ENCODE measurements at places on chromosomes 6 and 20.

DNA sequence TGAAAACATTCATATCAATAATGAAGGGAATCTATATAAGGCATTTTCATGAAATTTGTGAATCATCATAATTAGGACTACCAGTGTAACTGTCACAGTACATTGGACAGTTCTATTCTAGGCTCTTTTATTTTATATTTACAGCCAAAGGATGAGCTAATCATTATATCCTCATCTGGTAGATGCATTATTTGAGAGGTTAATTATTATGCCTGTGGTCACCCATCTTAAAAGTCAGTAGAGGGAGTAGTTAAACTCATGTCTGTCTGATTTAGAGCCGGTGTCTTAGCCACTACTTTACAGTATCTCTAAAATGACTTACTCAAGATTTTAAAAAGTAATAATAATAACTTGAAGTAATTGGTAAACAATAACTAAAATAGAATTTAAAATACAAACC is 899.3 kb upstream of the MAP3K7 start:
- DNase-seq, result no peak

GRCh38 chr6:39441986-39442385 is 119.5 kb upstream of the KCNK16 start:
- DNase-seq, result no peak

GRCh38 chr6:3664625-3665041 is 86.9 kb downstream of the PXDC1 start:
- DNase-seq, result no peak

DNA sequence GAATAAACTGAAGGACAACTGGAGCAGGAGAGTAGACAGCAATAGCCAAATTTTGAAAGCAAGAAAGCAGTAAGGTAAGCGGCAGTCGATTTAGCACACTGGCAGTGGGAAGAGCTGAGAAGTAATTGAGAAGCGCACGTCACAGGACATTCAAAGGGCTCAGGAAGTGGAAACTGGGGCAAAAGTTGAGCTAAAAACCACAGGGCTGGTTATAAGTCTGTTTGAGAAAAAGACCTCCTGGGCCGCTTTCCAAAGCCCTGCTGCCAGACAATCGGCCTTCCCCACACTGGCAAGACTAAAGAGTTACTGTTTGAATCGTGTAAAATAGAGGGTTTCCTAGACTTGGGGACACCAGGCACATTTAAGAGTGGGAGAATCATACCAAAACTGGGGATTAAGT is 161.4 kb downstream of the DNAH8 start:
- no peak for DNase-seq

- peak; percentile 15 for DNase-seq
These were observed 72.0 kb downstream of the DST start for GRCh38 chr6:56570413-56571359.

DNA sequence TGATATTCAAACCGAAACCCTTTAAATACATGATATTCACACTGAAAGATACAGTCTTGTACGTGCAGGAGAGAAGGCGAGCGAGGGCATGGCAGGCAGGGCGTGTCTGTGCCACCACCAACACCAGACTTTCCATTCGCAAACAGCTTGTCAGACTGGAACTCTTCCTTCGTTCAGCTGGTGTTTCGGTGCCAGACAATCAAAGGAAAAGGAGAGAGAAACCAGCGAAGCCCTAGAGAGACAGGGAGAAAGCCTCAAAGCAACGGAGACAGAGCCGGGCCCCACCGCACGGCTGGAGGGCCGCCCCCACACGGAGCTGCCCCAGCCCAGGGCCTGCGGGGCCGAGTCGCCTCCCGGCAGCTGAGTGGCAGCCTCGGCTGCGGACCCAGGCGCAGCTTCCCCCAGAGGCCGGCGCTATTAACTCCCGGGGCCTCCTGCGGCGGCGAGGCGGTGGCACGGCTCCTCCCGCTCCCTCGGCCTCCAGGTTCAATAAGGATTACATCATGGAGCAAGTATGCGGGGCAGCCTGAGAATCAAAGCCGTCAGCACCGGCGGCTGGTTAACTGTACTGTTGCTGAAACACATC is 32.1 kb upstream of the NR2E1 start:
- DNase-seq, result peak; percentile 73

DNA sequence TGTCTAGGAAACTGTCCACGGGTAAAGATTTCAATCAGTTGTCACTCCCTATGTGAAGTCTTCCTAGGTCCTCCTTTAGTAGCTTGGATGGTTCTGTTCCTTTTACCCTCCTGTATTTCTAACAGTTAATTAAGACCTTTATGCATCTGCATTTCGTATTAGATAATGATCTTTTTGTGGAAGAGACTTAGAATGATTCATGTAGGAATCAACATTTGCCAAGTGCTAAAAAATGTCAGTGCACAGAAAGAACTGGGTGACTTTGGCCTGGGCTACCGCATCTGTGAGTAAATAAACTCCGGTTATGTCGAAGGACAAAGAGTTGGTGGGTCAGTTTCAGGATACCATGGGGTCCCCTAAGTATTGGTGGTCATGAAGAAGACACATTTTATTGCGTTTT is 918.0 kb downstream of the TFAP2A start:
- no peak for DNase-seq

DNA sequence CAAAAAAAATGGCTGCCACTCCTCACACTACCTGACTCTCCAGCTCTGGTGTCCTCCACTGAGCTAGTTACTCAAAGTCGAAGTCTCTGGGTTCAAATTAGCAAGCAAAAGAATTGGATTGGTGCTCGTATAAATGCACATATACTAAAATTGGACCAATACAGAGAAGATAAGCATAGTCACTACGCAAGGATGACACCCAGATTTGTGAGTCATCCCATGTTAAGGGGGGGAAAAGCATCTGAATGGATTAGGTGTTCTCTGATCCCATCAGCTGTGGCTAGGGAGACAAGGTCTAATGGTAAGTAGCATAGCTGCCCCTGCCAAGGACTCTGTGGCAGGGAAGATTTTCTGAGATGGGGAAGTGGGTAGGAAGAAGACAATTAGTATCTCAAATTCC is 18.3 kb upstream of the AMD1 start:
- no peak for DNase-seq

- DNase-seq, result no peak
These were observed 85.4 kb downstream of the CHMP4B start for GRCh38 chr20:33896509-33896908.

- DNase-seq, result no peak
These were observed 78.3 kb upstream of the FYN start for GRCh38 chr6:111951497-111952085.

GRCh38 chr6:163522033-163522432 is 107.5 kb downstream of the QKI start:
- DNase-seq, result no peak

- no peak for DNase-seq
These were observed 313.2 kb upstream of the RNF24 start for GRCh38 chr20:4328541-4328940.

- no peak for DNase-seq
These were observed 40.2 kb downstream of the INSM1 start for GRCh38 chr20:20407891-20408805.

DNA sequence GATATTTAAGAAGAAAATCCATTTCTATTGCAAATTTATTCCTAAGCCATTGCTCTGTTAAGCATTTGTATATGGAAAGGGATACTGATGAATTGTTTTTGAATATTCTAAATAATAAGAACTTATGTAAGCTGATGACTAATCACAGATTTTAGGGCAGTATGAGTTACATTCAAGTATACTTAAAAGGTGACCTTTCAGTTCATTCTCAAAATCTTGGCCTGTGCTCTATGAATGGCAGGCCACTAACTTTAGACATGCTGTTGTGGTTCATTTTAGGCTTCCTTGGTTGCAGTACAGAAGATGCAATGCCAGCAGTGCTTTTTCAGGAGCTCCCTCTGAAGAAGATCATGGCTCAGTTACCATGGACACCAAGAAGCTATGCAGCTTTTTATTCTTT is 380.4 kb downstream of the CENPW start:
- DNase-seq, result no peak

DNA sequence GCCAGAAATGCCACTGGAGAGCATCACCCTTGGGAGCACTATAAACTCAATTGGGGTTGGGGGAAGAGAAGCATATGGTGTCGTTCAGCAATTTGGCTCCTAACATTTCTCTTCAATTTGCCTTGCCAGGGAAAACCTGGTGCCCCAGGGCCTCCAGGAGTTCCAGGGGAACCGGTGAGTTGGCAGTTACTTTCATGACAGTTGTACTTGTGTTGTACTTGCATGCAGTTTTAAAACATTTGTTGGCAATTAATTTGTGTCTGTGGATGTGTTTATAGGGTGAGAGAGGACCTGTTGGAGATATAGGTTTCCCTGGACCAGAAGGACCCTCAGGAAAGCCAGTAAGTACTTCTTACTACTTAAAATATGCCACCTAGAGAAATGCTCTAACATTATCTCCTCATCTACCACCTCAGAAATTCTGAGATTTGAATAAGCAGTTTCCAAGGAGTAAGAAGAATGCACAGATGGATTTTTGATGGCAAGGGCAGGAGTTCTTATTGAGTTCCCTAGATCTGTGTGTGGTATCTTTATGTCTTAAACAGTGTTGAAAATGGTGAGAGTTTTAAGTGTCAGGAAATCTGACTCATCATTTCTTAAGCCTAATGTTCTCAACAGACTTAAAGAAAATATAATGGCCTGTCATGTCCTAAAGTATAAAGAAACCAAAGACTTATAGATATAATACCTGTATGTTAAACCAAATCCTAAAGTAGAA is 122.5 kb downstream of the COL9A1 start:
- no peak for DNase-seq

DNA sequence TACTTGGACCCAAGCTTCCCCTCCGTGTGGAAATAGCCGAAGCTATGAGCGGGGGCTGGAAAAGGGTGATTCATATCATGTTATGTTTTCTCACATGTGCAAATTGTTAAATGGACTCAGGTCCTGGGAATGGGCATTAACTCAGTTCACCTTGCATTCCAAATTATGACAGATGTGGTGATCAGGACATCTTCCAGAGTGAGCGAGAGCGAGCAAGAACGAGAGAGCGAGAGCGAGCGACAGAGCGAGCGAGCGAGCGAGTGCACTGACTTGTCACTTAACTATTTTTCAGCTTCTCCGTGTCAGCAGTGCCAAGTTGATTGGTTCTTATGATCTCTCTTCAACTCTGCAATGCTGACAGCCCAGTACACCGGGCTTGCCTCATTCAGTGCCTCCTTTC is 437.4 kb upstream of the NRSN1 start:
- DNase-seq, result no peak

GRCh38 chr6:2546901-2547300 is 203.8 kb downstream of the MYLK4 start:
- no peak for DNase-seq

- DNase-seq, result no peak
These were observed 168.4 kb downstream of the TBXT start for GRCh38 chr6:165999279-165999678.

GRCh38 chr6:82957171-82957867 is 108.3 kb downstream of the UBE3D start:
- peak; percentile 62 for DNase-seq

DNA sequence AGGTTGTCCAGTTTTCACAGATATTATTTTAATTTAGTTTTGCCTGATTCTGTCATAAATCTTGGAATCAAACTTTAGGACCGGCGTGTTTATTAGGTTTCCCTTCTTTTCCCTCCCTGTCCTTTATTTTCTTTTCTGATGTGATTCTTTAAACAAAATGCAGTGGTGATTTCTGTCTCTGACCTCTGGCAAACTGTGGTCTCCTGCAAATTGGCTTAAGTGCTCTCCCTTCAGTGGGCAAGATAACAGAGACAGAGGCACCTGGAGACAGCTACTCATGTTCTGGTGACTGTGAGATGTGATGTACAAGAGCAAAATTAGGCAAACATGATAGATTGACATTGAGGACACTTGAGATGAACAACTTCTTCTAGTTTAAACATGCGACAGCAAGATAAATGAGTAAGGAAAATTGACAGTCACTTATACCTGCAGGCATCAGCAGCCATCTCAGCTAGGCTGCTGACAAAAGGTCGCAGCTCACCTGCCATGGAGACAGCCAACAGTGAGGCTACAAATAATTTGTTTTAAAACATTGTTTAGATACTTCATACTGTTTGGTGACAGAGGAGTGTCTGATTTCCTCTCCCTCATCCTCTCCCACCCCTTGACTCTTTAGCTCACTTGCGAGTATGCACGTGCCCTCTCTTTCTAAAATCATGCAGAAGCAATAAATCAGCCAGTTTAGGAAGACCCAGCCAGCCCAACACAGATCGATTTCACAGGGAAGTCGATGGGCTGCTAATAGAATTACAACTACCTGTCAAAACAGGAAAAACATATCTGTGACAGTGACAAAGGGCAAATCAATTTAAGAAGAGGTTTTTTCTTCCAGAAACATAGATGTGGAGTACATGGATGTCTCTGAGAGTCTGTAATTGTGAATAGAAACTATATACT is 63.4 kb upstream of the MAP3K7 start:
- DNase-seq, result no peak

GRCh38 chr20:43843965-43844660 is 70.5 kb upstream of the TOX2 start:
- no peak for DNase-seq

DNA sequence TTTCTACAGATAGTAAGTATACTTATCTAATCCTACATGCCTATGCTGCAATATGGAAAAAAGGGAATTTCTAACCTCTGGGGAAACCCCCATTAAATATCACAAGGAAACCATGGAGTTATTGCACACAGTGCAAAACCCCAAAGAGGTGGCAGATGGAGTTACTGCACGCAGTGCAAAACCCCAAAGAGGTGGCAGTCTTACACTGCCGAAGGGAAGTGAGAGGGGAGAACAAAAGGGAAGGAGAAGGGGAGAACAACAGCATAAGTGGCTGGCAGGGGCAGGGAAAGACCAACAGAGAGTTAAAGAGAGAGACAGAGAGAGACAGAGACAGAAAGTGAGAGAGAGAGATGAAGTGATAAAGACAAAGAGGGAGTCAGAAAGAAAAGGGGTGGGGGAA is 43.8 kb upstream of the EIF2S2 start:
- no peak for DNase-seq

GRCh38 chr6:143750877-143751276 is 73.1 kb downstream of the PHACTR2 start:
- no peak for DNase-seq

GRCh38 chr6:22364306-22364705 is 67.5 kb upstream of the PRL start:
- no peak for DNase-seq

GRCh38 chr6:167056370-167056769 is 57.2 kb downstream of the CEP43 start:
- DNase-seq, result no peak

- DNase-seq, result no peak
These were observed 10.6 kb downstream of the PKHD1 start for GRCh38 chr6:52076791-52077179.

DNA sequence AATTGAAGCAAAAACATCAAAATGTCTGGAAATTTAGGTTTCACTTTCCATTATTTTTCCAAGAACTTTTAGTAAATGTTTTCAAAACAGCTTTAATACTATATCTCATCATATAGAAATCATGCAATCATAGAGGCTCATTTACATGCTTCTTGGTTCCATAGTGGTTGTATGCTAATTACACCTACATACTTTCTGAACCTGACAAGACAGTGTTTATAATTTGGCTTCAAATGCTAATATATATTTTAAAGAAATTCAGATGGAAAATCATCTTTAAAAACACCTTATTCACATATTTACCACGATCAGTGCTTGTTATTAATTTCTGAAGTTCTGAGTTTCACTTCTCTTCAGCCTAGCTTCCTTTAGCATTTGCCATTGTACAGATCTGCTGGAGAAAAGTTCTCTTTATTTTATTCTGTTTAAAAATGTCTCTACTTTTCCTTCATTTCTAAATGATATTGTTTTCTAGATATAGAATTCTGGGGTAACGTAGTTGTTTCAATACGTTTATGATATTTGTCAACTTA is 89.9 kb downstream of the PLCB1 start:
- no peak for DNase-seq

- DNase-seq, result no peak
These were observed 201.9 kb upstream of the KCNQ5 start for GRCh38 chr6:72419966-72420365.

Data from RCC 7860 (cell line).